ENCODE measurements at places on chromosomes 1 and 21.

GRCh38 chr1:113930499-113931161 is 1.5 kb downstream of the HIPK1 start:
- peaks cover 62% of the 10 kb centered on the region for H3K4me1 ChIP-seq
- DNase-seq = peak; percentile 72
- peaks cover 7% of the 10 kb centered on the region for H3K36me3 ChIP-seq

GRCh38 chr1:184945029-184945428 is 29.3 kb downstream of the NIBAN1 start:
- H3K36me3 ChIP-seq = peaks cover 7% of the 10 kb centered on the region
- H3K4me3 ChIP-seq = no peak overlapping the region
- peak overlapping the region; percentile 48 for H3K27ac ChIP-seq

DNA sequence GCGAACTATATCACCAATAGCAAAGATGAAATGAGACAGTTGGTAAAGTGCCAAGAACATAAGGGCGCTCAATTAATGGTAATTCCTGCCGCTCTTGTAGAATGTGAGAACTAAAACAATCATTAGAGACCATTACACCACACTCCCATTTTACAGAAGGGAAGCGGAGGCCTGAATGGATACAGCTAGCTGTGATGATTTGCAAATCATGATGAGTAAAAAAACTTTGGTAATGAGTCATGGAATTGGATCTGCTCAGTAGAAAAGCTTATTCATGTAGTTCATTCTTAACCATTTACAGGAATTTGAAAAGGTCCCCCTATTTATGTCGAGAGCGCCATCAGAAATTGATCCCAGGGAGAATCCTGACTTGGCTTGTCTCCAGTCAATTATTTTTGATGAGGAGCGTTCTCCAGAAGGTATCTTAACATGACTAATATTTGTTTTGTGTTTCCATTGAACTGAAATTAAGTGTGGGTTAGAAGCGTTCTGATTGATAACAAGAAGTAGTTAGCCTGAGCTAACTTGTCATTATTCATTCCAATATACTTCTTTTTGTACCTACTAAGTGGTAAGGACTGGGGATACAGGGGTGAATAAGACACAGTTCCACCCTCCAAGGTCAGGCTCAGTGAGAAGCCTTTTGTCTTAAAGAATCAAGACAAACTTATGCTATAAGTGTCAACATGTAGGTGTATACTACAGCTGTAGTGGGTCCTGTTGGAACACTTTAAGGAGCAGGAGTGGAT is 812 bp downstream of the TTC4 start:
- peak overlapping the region; percentile 99 for H3K27ac ChIP-seq
- H3K4me1 ChIP-seq = peaks cover 36% of the 10 kb centered on the region
- peak overlapping the region; percentile 96 for H3K4me3 ChIP-seq
- no peaks in the 10 kb centered on the region for H3K27me3 ChIP-seq

DNA sequence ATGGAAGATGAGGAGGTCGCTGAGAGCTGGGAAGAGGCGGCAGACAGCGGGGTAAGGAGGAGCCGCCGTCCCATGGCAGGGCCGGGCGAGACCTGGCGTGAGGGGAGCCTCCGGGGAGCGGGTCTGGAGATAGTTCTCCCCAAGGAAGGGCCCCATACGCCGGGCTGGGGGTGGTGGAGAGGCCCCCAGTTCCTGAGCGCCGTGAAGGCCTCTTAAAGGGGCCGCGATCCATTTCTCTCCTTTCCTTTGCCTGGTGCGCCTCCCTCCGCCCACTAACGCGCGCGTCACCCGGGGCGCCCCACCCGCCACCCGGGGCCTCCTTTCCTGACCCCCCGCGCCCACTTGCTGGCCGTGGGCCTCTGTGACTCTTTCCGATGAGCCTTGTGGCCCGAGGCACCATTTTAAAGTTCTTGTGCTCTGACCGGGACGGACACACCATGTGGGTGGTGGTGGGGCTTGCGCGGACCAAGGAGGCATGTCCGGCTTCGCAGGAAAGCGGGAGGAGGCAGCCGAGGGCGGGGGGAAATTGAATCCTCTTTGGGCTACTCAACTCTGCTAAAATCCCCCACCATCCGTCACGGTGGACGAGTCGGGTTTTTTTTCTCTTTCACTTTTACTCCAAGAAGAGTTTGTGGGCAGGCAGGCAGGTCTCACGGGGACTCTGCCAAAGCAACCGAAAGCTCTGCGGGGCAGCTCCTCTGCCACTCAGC is 371 bp downstream of the SZRD1 start:
- peak; percentile 91 for DNase-seq
- no peaks in the 10 kb centered on the region for H3K27me3 ChIP-seq
- H3K4me1 ChIP-seq = peaks cover 44% of the 10 kb centered on the region
- peak overlapping the region; percentile 88 for H3K27ac ChIP-seq
- peaks cover 3% of the 10 kb centered on the region for H3K36me3 ChIP-seq
- peak overlapping the region; percentile 94 for H3K4me3 ChIP-seq
